ENCODE measurements at places on chromosomes 3 and 15.
A peak's percentile ranks its signal among the peaks of the same experiment; 100 is the strongest.

GRCh38 chr15:91380114-91380513 is 280.1 kb downstream of the SV2B start:
- no peak for DNase-seq

DNA sequence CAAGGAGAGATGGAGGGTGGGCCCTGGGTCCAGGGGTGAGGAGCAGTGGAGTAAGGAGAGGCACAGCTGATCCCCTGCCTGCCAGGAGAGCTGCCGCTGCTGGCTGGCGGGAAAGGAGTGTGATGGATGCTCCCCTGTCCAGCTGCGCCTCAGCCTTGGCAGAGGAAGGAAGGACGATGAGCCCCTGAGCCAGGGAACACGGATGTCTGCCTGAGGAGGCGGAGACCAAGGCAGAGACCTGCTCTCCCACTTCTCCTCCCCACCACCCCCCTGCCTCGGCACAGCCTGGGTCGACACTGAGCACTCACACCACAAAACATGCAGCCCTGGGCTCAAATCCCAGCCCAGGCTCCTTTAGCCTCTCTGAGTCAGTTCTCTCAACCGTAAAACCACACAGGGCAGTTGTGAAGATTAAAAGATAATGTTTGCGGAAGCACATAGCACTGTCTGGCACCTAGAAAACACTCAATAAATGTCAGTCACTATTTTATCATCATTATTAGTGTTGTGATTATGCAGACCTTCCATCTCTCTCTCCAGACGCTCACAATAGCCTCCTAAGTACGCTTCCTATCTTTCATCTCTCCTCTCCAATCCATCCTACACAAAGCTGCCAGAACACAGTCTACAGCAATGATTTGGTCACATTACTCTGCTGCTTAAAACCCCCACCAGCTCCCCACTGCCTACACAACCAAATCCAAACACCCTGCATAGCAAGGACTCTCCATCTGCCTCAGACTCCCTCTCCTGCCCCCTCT is 52.2 kb downstream of the SEMA5B start:
- no peak for DNase-seq

DNA sequence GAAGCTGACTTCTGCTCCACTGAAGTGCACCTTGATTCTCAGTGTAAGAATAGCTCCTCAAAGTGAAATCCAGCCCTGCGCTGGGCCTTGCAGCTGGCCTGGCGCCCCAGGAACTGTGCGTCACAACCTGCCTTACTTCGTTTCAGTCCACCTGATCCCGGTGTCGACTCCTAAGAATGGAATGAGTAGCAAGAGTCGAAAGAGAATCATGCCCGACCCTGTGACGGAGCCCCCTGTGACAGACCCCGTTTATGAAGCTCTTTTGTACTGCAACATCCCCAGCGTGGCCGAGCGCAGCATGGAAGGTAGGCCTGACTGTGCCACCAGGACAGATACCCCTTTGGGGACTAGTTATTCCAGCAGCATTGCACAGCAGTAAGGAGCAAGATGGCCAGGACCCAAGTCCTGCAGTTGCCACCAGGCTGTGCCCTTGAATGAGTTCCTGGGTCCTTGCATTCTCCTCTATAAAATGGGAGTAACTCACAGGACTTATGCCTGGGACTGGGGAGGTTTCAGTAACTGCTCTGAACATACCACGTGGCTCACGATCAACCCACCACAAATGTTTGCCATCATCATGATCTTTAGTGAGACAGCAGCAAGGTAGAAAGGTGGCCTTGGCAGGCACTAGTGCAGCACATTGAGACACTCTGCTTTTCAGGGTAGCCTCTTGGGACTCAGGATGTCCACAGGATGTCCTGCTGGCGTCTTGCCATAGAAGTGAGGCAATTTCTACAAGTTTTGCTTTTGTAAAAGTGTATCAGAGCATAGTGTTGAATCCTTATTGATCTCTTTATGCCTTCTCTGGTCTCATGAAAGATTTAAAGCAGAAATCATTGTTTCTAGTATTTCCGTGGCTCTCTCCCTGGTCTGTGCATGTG is 46.8 kb downstream of the PXYLP1 start:
- DNase-seq, result no peak

DNA sequence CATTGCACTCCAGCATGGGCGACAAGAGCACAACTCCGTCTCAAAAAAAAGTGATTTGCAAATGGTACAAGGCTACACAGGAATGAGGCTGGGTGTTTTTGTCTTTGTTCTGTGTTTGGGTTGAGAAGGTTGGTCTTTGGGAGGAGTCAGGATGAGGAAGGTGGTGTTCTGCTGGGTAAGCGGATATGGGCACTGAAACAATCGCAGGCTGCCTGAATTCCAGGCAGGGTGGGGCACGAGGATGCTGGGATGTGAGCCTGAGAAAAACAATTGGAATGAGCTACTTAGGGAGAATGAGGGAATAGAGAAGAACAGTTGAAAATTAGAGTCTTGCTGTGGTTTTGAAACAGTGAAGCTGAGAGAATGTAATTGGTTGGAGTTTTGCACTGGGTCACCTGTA is 51.6 kb downstream of the ZBTB38 start:
- no peak for DNase-seq

DNA sequence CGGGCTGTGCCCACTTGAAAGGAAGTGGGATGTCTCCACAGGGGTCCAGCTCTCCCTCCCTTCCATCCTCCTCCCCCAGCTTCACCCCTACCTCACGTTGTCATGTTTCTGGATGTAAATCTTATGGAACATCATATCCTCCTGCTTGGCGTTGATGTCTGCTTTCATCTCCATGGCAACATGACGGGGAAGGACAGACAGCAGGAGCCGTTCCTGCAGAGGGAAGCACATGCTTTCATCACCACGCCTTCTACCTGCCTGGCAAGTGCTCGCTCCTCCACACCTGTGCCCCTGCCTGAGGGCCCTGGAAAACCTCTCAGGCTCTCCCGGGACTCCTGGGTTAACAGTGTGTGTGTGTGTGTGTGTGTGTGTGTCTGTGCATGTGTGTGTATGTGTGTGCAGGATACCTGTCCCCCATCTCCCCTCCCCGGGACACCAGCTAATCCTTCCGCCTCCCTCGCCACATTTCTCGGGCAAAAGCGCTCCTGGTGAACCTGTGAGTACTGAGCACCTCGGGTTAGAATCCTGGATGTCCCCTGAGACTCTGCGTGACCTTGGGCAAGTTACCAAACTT is 101.1 kb downstream of the ADCY5 start:
- peak; percentile 16 for DNase-seq

DNA sequence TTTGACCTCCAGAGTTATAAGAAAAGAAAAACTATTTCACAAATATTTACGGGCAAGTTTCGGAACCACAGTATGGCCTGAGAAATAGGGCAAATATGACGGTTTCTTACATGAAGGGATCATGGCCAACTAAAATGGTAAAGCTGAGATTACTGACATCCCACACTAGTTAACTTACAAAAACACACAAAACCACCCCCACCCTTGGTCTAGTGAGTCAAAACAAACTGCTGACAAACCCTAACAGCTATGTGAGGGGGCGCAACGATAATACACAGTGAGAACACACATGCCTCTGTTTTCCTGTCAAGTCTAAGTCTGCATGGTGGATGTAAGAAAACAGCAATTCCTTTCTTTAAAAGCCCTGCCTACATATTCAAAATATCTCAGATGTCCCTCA is 32.3 kb downstream of the CBLB start:
- DNase-seq, result no peak

- DNase-seq, result no peak
Measured at GRCh38 chr15:78396976-78397375, 41.0 kb upstream of the IREB2 start.

GRCh38 chr3:180185650-180186049 is 148.9 kb upstream of the PEX5L start:
- DNase-seq, result no peak

- no peak for DNase-seq
Measured at GRCh38 chr15:38994310-38994709, 429.7 kb upstream of the RASGRP1 start.

DNA sequence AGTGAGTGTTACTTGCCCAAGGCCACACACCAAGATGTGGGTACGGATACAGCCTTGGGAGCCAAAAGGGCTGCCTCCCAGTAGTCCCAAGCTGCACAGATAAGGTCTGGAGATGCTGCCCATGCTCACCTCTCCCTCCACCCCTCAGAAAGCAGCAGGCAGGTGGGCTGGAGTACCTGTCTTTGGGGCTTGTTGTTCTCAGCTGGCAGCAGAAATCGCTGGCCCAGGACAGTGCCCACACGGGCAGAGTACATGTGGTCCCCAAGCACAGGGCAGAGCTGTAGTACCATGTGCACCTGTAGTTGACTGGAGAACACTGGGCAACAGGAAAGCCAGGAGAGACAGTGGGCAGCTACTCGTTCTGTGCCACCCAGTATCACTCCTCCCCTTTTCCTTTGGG is 5.0 kb downstream of the RPUSD3 start:
- no peak for DNase-seq

GRCh38 chr3:151047636-151048035 is 37.8 kb upstream of the MED12L start:
- no peak for DNase-seq

DNA sequence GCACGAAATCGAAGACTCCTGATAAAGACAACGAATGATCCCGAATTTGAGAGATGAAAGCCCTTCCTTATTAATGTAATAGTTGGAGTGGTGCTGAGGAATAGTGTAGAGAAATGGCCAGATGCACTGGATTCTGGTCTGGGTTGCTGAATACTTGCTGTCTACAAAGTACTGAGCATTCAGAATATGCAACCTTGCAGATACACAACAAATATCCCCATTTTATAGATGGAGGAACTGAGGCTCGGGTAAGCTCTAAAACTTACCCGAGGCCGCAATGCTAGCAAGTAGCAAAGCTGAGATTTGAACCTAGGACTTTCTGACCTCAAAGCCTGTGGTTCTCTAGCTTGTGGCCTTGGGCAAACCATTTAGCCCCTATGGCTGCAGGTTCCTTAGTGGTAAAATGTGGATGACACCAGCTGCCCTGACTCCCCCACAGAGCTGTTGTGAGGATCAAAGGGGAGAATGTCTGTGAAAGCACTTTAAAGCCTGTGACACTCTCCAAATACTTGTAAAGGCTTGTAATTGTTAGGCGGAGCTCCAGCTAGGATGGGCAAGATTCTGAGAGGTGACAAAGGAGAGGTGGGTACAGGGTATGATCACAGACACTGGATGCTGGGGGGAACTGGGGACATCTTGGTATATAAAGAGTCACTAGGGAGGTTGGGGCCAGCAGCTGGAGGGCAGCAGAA is 39.8 kb downstream of the FOXB1 start:
- DNase-seq, result no peak

DNA sequence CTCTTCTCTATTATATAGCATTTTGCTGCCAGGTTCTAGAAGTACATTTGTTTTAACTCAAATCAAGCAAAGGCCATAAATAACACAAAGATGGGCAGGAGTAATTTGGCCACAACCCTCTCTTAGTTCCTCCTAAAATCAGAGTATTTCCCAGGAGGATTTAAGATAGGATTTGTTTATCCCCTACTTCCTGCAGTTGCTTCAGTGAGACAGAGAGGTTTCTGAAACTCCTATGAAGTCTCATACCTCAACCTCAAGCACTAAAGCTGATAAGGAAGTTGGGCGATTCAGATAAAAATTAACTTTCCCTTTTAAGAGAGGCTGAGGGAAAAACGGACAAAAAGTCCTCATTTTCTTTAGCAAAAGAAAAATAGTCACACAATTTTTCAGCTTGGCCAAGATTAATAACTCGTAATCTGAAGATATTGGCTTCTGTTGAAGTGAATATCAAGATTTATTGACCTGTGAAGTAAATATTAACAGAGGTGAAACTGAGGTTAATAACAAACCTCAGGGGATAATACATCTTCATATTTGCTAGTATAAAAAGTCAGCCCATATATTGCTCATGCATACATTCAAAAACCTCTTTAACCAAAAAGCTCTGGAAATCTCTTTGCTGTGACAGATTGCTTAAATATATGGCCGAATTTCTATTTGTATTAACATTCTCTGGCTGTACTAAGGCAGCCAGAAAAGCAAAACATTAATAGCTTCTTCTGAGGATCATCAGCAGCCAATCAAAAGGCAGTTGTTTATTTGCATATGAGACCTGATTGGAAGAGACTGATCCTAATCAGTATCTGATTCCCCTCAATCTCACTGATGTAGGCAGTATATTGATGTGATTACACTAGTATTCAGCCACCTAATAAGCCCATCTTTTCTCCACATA is 90.6 kb upstream of the GADL1 start:
- DNase-seq, result no peak

- no peak for DNase-seq
Measured at GRCh38 chr3:41184394-41184793, 14.9 kb upstream of the CTNNB1 start.

DNA sequence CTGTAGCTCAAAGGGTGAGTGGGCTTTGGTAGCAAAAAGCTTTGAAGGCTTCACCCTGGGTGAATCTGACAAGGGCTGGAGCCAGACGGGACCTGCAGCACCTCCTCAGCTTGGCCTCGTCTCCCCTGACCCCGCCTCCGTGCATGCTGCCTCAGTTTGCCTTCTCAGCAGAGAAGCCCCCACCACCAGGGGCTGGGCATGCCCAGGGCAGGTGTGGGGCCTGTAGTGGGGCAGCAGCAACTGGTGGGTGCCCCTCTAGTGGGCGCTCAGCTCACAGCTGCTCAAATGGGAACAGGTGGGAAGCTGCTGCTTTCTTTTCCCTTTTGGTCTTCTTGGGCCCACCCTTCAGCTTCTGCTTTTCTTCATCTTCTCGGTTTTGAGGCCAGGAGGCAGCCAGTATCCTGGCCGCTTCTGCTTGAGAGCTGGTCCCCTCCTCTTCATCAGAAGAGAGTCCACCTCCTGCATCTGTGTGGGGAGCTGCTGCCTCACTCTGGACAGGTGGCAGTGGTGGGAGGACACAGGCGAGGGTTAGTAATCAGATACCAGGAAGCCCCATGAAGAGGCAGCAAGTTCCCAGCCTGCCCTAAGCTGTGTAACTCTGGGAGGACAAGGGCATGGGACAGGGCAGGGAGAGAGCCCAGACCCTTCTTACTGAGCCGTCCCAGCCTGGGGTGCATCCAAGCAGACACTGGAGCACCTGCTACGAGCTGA is 21.0 kb downstream of the TMEM43 start:
- DNase-seq, result no peak

DNA sequence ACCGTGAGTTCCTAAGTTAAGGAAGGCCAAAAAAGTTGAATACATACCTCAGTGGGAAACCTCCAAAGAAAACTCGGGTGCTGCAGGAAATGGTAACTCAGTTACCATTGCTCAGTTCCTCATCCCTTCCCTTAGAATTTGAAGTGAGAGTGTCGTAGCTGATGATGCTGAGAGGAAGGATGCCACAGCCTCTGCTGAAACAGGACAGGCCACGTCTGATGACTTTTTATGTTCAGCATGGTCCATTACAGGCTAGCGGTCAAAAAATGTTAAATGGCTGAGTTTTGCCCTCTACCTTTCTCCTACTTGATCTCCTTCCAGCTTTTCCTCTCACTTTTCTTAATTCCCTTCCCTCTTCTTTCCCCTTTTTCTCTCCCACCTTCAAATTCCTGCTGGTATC is 135.5 kb downstream of the GHSR start:
- DNase-seq, result no peak

DNA sequence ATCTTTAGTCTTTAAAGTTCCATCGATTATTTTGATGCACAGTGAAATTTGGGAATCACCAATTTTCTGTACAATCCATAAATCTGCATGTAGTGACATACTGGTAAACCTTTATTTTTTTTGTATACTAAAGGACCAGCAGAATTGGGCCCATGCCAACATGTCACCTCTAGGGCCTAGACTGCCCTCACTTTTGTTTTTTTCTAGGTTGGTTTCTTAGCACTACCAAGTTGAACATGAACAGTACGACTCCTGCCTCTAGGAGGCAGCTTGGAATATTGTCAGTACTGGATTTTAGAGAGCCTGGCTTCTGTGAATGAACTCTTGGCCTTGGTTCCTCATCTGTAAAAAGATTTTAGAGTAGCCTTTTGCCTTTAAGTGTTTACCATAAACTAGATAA is 32.3 kb downstream of the NKIRAS1 start:
- no peak for DNase-seq
